ENCODE measurements at places on chromosomes 7 and 10. TPM values are rescaled to one million over a fixed set of nuclear protein-coding genes. Genes with fewer than 3 reads are reported as not detected.
A peak's percentile ranks its signal among the peaks of the same experiment; 100 is the strongest.

DNA sequence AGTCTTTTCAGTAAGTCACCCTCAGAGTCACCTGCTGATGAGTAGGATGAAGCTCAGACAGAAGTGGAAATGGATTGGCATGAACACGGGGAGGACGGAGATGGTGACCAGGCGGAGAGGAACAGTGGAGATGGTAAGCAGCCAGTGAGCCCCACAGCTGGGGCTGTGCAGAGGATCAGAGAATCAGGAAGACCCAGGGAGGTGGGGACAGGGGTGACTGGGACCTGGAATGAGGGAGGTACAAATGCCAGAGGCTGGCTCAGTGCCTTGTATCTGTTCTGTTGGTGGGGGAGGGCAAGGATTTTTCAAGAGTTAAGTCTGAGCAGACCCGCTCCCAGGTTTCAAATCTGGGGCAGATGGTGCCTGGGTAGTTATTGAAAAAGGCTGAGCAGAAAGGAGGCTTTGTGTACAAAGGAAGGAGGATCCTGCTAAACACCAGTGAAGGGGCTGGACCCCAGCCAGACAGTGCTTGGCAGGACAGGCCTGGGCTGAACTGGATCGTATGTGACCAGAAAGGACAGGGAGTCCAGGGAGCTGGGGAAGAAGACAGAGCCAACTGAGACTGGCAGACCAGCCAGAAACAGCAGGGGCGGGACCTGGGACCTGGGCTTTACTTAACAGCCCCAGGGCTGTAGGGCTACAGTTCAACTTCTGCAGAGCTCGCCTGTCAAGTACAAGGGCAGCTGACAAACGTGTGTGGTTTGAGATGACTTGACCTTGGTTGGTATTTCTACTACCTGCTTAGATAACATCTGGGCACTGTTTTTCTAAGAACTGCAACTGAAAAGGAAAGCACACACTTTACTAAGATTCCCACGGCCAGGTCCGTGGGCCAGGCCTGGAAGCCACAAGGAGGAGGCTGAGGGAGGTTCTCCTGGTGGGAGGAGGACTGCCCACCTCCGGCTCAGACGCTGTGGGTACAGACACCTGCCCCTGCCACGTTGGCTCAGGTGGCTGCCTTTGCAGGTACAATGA, 13.2 kb upstream of the FRMPD2 start:
- H3K27me3 ChIP-seq = no peaks in the 10 kb centered on the region
- no peak for DNase-seq
- peaks cover 10% of the 10 kb centered on the region for H3K4me1 ChIP-seq
- H3K4me3 ChIP-seq = no peak overlapping the region
- H3K27ac ChIP-seq = no peak overlapping the region

The ZNF485 gene
- 9.6 TPM for total RNA-seq

The SLIT1 gene
- total RNA-seq = 0.78 TPM

DNA sequence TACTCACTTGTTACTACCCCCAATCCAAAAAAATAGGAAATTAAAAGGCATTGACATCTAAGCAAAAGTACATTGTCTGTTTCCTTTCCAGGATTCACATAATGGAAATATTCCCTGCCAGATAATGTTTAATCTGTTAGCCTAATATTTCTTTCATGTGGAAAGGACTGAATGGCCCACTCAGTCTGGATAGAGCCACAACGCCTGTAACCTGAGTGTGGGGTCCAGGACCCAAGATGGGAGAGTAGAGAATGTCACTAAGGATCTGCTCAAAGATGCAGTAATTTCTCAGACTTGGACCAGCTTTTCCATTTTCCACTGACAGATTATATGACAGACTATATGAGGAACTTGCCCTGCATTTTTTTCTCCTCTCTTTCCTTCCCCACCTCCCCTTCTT, 1088.9 kb downstream of the KCNMA1 start:
- H3K4me1 ChIP-seq = peaks cover 5% of the 10 kb centered on the region
- no peak overlapping the region for H3K27ac ChIP-seq
- no peak for DNase-seq

DNA sequence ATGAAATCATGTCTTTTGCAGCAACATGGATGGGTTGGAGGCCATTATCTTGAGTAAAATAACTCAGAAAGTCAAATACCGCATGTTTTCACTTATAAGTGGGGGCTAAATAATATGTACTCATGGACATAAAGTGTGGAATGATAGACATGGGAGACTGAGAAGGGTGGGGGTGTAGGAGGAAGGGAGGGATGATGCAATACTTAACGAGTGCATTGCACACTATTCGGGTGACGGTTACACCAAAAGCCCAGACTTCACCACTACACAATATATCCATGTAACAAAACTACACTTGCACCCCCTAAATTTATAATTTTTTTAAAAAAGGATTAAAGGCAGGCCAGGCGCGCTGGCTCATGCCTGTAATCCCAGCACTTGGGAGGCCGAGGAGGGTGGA, 13.6 kb downstream of the LGI1 start:
- no peak overlapping the region for H3K4me3 ChIP-seq
- H3K36me3 ChIP-seq = no peaks in the 10 kb centered on the region
- no peaks in the 10 kb centered on the region for H3K27me3 ChIP-seq
- DNase-seq = no peak
- H3K27ac ChIP-seq = no peak overlapping the region
- no peaks in the 10 kb centered on the region for H3K4me1 ChIP-seq

DNA sequence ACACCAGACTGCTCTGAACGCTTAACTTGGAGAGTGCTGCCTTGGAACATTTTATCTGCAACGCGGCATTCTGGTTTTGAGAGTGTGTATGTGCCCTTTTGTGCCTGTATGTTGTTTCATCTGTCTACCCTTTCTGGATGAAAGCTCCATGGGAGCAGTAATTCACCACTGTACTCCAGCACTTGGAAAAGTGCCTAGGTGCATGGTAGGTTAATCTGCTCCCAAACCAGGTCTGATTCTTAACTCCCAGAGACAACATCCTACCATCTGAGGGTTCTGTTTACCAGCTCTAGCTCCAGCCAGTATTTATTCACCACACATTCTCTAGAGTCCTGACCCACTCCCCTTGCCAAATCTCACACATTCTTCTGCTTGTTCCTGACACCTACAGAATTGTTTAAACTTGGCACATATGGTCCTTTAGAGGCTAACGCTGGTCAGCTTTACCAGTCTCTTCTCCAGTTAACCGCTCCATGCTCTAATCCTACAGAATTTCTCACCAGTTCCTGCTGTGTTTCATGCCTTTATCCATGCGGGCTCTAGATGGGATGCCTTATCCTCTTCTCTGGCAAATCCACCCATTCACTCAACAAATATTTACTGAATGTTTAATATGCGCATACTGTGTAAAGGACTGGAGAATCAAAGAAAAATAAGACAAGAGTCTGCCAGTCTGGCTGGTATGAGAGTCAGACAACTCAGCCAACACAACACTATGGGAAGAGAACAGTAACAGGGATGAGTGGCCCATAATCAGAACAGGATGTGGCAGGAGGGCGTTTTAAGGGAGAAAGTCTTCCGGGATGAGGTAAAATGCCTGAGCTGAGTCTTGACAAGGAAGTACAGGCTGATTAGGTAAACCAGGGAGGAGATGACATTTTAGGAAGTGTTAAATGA, 46.3 kb downstream of the MTPN start:
- DNase-seq = no peak
- H3K27ac ChIP-seq = no peak overlapping the region
- peaks cover 5% of the 10 kb centered on the region for H3K4me1 ChIP-seq

GRCh38 chr10:9018195-9019173, 964.0 kb downstream of the GATA3 start:
- no peak overlapping the region for H3K27ac ChIP-seq
- no peak for DNase-seq
- H3K4me3 ChIP-seq = no peak overlapping the region
- no peaks in the 10 kb centered on the region for H3K36me3 ChIP-seq
- no peaks in the 10 kb centered on the region for H3K27me3 ChIP-seq
- no peaks in the 10 kb centered on the region for H3K4me1 ChIP-seq

DNA sequence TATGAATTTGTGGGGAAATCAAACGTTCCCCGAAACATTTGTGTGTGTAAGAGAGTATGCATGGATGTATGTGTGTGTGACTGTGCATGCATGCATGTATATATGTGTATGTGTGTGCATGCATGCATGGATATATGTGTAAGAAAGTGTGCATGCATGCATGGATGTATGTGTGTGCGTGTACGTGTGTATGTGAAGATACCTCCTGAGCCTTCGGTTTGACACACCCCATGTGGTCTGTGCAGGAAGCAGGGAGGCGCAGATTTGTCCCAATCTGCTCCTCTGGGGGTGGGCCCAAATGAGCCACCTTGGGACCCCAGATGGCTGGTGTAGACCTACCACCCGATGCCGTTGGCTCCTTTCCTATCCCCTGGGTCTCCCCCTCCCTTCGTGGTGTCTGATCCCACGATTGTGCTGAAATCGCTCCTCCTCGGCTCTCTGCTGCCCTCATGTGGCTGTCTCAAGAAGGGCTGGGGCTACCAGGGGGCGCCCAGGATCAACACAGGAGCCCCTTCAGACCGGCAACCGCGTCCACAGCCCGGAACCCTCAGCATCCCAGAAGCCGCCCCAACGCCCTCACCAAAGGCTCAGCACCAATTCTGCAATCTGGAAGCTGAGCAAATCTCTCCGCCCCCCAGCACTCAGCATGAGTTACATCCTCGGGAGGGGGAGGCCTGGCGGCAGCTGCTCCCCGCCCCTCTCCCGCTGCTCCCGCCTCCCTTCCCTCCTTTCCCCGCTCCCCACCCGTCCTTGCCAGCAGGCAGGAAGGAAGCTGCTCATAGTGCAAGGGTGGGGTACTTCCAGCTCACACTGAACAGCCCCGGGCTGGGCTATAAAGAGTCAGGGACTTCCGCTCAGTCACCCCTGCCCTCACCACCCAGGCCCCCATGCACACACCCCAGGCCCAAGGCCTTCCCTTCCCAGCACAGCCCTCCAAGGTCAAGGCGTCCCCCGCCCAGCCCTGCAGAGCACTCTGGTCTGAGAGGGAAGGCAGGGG, 2.3 kb upstream of the NOS3 start:
- H3K4me3 ChIP-seq = peak overlapping the region; percentile 2
- H3K4me1 ChIP-seq = no peaks in the 10 kb centered on the region
- H3K27ac ChIP-seq = peak overlapping the region; percentile 50
- peak; percentile 33 for DNase-seq

The TFR2 gene
- not detected for total RNA-seq

DNA sequence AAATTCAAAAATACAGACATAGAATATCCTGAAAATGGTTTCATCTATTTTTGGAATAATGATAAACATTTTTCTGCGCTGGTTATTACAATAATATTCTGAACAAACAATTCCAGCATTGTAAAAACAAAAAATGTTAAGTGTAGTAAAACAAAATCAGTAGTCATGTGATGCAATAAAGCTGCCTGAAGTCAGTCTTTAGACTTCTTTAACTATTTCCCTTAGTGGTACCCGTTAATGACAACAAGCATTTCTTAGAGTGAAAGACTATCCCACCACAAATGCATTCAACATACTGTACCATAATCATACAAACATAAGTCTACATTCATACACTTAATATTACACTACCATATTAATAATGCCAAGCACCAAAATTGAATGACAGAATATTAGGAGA, 1.6 kb downstream of the SKAP2 start:
- H3K27ac ChIP-seq = no peak overlapping the region
- H3K27me3 ChIP-seq = no peaks in the 10 kb centered on the region
- no peak for DNase-seq
- H3K36me3 ChIP-seq = no peaks in the 10 kb centered on the region
- no peak overlapping the region for H3K4me3 ChIP-seq

DNA sequence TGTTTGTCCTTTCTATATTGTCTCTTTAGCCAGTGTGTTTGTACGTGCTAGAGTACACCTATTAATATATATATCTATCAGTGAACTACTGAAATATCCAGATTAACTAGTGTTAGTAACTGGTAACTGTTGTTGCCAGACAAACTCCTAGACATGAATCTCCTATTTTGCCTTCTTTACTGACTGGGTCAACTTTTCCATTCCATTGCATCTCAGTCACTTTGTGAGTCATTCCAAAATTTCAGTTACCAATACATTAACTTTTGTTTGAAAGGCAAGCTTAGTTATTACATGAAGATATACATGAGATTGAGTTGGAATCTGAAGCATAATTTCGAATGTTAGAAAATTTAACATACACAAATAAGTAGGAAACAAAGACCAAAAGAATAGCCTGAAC, 51.4 kb downstream of the BTAF1 start:
- no peaks in the 10 kb centered on the region for H3K4me1 ChIP-seq
- DNase-seq = no peak
- peaks cover 20% of the 10 kb centered on the region for H3K36me3 ChIP-seq
- no peak overlapping the region for H3K4me3 ChIP-seq
- no peaks in the 10 kb centered on the region for H3K27me3 ChIP-seq

The AZGP1 gene
- 68.7 TPM for total RNA-seq

The TMEM184A gene
- not detected for total RNA-seq

DNA sequence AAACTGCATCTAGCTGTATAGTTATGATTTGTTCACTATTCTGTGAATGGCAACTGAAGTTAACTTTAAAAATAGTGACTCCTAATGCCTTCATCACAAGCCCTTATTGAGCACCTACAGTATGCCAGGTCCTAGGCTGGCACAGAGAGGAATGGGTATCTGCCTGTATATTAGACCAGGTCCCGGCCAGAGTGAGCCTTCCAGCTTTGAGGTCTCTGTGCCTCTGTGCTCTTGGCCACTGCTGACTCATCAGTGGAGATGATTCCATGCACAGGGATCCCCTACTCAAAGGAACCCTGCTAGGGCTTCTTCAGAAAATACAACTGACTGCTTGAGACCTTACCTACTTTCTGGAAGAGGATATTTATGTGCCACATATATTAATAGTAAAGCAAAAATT, 118.4 kb downstream of the GFRA1 start:
- H3K36me3 ChIP-seq = no peaks in the 10 kb centered on the region
- H3K4me3 ChIP-seq = no peak overlapping the region
- no peak for DNase-seq
- no peaks in the 10 kb centered on the region for H3K27me3 ChIP-seq
- no peaks in the 10 kb centered on the region for H3K4me1 ChIP-seq

The GLRX3 gene
- 37.3 TPM for total RNA-seq

DNA sequence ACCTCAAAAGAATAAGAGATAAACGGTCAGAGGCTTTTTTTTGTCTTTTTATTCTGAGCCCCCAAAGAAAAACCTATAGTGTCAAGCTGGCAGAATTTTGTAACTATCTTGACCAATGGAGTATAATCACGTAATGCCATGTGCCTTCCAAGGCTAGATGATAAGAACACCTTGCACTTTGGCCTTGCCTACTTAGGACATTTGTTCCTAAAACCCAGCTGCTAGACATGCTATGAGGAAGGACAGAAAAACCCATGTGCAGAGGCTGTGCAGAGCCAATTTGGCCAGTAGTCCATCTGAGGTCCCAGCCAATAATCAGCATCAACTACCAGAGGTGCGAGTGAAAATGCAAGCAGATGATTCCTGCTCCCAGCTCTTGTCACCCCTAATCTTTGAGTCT, 69.9 kb downstream of the EPDR1 start:
- no peaks in the 10 kb centered on the region for H3K36me3 ChIP-seq
- peaks cover 18% of the 10 kb centered on the region for H3K4me1 ChIP-seq
- no peak for DNase-seq
- H3K27ac ChIP-seq = no peak overlapping the region
- no peak overlapping the region for H3K4me3 ChIP-seq
- H3K27me3 ChIP-seq = no peaks in the 10 kb centered on the region

The TUBB8 gene
- total RNA-seq = not detected
